ENCODE measurements at places on chromosomes 4 and X.
A peak's percentile ranks its signal among the peaks of the same experiment; 100 is the strongest.

GRCh38 chrX:134374294-134374693 lies 85.7 kb upstream of the HPRT1 start:
- DNase-seq: no peak

GRCh38 chr4:76585897-76586360 lies 150.9 kb downstream of the SHROOM3 start:
- peak; percentile 3 for DNase-seq

GRCh38 chrX:72243472-72243871 lies 4.6 kb upstream of the ERCC6L start:
- DNase-seq: no peak

DNA sequence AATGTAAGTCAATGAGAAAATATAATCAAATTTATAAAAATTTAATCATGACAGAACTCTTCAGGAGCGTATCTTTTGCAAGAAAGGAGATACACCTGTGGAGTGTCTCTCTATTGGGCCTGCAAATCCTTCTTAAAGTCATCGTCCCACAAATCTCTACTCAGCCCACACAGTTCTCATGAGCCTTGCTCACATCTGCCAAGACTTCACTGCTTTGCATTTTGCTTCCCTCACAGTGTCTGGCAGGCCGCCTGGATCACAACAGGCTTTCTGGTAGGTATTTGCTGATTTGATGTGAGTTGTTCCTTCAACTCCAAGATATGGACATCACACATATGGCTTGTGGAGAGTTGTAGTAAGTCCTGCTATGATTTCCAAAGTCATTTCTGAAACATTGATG lies 183.1 kb upstream of the ARX start:
- DNase-seq: no peak

- DNase-seq: no peak
These were observed 82.4 kb upstream of the BEND4 start for GRCh38 chr4:42234817-42235216.

GRCh38 chrX:2574271-2574670 lies 73.5 kb upstream of the DHRSX start:
- DNase-seq: no peak

- DNase-seq: no peak
These were observed 5.3 kb upstream of the GPR82 start for GRCh38 chrX:41718481-41719235.
